ENCODE measurements at places on chromosomes 2 and 18.

- no peak for DNase-seq
Measured at GRCh38 chr18:44895176-44895798, 214.6 kb downstream of the SETBP1 start.

GRCh38 chr2:160905862-160906261 lies 254.4 kb upstream of the TANK start:
- DNase-seq = no peak

GRCh38 chr2:135086222-135086621 lies 34.1 kb downstream of the RAB3GAP1 start:
- no peak for DNase-seq

GRCh38 chr2:111905990-111906735 lies 7.8 kb downstream of the MERTK start:
- peak; percentile 39 for DNase-seq

DNA sequence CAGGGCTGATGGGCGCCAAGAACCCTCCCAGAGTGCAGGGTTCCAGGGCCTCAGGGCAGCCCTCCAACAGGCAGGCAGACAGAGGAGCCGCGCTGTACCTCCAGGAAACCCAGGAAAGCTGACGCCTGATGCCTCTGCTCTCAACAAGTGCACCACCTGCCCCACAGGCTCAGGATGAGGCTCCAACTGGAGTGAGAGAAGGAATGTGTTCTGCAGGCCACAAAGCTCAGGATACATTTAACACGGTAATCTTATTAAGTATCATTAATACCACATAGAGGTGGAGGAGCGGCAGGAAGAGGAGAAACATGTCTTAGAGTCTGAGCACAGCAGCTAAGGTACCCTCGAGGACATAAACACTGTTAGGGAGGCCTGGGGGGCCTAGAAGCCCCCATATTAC lies 155.9 kb upstream of the CAPN13 start:
- DNase-seq = no peak

DNA sequence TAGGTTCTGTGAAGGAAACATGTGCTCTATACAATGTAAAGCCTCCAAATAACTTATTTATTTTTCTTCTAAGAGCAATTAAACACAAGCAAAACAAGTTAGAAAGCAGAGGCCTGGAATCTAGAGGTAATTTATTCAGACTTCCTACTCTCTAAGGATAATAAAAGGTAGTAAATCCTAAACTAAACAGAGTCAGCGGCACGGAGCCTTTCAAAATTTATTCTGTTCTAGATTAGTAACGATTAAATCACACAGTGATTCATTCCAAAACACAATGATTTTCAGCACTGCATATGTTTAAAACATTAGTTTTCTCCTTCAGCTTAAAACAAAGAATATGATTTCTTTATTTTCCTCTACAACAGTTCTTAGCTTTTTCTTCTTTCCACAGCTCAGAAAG lies 160.9 kb downstream of the FBXO15 start:
- no peak for DNase-seq

DNA sequence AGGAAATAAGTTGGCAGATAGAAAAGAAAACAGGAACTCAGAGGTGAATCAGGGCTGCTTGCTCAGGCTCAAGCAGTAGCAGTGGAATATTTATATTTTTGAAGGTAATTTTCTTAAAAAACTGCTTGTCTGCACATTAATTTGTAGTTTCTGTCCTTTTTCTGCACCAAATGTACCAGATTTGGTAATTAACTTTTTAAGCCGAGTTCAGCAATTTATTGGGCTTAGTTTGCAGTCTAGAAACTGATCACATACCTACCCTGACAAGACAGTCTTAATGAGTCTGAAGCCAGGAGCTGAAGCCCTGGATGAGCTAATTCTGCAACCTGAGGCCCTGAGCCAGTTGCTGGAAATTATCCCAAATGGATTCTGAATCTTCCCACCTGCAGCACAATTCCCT lies 647.0 kb downstream of the TDRD15 start:
- no peak for DNase-seq

GRCh38 chr2:200873560-200873959 lies 9.1 kb upstream of the CLK1 start:
- DNase-seq = no peak

DNA sequence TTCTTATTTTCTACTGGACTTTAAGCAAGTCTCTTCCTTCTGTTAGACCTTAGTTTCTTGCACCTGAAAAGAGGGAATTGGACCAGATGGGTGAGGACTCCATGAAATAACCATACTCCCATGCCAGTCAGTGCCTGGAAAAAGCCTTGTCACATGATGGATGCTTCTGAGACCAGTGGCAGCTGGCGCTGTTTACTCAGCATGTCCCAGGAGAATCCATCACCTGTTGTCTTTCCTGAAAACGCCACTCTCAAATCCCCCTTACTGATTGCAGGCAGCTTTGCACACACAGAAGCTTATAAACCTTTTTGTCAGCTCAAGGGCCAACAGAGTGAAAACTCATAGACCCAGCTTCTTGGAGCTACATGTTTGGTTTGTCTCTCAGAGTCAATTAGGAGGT lies 117.6 kb downstream of the POLE4 start:
- DNase-seq = no peak

DNA sequence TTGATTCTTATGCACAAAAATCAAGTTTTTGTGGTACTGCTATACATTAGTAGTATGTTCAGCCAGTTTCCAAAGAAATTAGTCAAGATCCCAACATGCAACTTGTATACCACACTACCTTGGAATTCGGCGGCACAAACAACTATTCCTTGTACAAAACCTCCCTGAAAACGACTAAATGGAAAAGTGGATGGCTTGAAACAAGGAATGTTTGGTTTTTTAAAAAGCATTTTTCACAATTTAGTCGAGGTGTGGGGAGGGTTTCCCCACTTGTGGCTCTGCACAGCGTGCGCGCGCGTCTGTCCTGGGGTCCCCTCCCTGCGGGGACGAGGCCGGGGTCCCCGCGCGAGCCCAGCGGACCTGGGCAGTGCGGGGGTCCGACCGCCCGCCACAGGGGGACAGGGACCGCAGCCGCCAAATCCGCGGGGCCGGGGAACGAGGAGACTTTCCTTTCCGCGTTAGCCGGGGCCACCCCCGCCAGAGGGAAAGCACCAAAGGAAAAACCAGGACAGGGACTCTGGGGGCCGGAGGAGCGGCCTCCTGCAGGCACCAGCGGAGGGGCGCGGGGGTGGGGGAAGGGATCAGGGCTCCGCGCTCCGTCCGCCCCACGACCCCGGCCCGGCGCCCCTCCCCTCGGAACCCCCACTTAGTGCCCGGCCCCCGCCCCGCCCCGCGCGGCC lies 534 bp upstream of the SOCS6 start:
- no peak for DNase-seq

GRCh38 chr2:11414372-11415124 lies 51.4 kb downstream of the E2F6 start:
- no peak for DNase-seq

DNA sequence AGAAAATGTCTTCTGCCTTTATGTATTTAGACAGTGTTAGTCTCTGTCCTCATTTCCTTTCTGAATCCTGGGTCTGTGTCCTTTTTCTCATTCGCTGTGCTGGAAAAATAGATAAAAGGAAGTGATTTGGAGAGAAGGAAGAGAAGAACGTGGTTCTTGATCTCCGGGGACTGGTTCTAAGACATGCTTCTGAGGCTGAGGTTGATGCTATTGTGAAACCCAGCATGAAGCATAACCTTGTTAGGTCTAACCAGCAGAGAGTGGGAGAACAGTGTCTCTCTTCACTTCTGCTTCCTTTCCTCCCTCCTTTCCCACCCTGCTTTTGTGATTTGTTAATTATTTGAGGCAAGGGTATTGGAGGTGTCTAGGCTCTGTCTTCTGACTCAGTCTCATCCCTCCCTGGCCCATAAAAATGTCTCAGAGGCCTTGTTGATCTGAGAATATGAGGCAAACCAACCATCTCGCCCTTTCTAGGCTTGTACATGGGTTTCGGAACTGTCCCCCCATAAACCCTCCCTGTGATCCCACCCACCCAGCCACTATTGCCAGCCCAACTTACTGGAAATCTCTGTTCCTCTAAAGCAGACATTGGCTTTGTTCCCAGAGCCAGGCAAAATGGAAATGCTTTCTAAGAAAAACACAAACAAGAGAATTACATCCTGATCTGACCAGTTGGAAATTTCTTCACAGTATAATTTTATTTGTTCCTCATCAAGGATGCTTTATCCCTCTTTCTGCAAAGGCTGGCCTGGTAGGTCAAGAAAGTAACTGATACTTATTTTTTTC lies 360.6 kb upstream of the TNP1 start:
- no peak for DNase-seq

DNA sequence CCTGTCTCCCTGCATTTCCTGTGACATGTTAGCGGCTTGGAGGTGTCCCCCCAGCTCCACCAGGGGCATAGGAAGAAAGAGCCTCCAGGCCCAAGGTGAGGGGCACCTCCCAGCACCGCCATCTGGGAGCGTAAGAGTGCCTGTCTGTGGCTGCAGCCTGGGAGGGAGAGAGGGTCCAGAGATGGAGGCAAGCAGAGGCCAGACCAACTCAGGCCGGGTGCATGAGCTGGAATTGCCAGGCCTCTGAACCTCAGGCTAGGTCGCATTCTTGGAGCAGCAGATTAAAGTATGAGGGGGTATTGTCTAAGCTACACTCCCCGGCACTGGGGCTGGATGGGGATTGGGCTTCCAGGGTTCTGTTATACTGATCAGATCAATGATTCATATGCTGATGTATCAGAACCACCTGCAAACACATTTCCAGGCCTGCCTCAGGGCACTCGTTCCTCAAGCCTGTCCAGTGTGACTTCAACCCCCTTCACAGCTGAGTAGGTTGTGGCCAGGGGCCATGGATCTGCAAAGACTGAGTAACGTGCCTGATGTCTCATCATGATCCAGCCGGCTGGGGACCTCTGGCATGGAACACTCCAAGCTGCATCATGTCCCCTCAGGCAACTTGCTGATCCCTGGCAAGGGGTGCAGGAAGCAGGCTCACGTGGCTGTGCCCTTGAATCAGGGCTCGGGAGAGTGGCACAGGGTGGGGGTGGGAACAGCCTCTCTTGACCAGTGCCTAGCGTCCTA lies 73.2 kb downstream of the HS1BP3 start:
- DNase-seq = no peak

- DNase-seq = no peak
Measured at GRCh38 chr2:217277646-217278398, 418.0 kb upstream of the TNP1 start.

DNA sequence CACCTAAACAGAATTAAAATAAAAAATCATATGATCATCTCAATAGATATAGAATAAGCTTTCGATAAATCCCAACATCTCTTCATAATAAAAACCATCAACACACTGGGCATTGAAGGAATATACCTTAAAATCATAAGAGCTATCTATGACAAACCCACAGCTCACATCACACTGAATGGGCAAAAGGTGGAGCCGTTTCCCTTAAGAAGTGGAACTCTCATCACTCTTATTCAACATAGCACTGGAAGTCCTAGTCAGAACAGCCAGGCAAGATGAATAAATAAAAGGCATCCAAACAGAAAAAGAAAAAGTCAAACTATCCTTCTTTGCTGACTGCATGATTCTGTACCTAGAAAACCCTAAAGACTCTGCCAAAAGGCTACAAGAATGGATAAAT lies 510.3 kb downstream of the ZNF804A start:
- no peak for DNase-seq

- DNase-seq = no peak
Measured at GRCh38 chr2:226564667-226565066, 235.0 kb downstream of the IRS1 start.

- no peak for DNase-seq
Measured at GRCh38 chr18:48967545-48967944, 16.8 kb upstream of the SMAD7 start.

GRCh38 chr2:72325592-72326422 lies 178.1 kb upstream of the CYP26B1 start:
- no peak for DNase-seq

DNA sequence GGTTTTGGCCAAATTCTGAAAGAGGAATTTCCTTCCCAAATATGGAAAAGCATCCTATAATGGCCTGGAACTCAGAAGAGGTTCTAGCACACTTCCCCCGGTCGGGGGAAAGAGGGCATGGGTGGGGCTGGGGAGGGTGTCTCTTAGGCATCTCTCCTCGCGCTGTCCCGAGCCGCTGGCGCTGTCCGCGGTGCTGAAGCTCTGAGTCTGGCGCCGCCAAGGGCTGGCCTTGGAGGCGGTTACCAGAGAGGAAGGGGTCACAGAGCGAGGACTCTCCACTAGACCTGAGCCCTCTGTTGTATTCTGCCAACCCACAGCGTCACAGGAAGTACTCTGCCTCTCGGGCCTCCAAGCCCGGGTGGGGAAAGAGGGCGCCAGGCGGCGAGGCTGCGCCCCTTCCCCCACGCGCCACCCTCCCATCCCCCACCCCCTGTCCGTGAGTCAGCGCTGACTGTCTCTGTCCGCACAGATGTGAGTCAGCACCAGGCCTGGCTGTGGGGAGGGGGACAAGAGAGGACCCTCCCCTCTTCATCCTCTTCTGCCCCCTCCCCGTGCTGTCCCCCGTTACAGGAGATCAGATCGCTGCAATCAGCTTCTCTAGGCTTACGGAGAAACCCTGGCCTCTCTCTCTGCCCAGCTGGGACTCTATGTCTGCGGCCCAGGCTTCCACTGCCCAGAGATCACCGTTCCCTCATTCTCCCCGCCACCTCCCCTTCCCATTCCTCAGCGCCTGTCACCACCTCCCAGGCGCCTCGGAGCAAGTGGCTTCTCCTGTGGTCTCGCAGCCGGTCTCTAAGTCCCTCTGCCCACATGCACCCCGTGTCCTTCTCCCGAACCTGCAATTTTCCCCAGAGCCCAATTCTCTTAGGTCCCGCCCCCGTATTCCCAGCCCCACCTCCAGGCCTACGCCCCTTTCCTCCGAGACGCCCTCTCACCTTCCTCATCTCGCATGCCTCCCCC lies 779 bp downstream of the PTPRN start:
- peak; percentile 91 for DNase-seq

DNA sequence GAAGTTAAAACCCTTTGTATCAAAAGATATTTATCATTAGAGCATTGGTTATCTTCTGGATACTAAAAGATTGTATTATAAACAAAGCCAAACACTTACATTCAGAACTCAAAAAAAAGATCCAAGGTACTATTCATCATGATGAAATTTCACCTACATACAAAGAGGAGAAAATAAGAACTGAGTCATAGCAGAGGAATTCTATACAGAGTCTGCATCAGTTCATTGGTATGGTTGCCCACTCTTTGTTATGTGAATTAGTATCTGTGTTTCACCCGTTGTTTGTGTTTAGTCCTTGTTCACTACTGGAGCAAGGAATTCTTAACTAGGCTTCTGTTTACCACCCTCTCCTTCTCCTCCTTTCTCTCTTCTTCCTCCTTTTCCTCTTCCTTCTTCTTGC lies 157.9 kb downstream of the LNPK start:
- DNase-seq = no peak

DNA sequence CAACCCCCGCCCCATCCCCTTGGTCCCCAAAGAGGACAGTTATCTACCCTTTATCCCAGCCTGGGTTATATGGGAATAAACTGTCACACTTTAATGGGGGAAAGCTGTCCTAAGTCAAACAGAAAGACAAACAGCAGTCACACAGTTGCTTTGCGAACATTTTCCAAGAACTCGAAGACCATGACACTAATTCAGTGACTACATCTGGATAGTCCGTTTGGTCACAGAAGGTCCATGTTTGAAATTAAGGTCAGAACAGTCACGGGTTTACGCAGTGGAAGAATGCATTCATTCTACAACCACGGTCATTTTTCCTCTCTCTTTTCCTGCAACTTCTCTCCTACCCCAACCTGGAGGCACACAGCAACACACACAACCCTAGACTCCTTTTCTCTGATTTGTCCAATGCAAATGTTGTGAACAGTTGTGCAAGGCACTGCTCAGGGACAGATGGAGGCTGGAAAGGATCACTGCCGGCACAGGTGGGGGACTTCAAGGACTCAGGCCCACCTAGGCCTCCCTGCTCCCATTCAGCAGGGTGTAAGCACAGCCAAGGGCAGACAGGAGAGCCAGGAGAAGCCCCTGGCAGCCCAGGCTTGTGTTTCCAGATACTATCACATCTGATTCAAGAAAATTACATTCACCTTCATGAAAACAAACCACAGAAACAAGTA lies 39.9 kb downstream of the ZNF516 start:
- no peak for DNase-seq

All from mesenteric fat pad (tissue), 1 donor.